ENCODE measurements at places on chromosomes 16 and 17.

DNA sequence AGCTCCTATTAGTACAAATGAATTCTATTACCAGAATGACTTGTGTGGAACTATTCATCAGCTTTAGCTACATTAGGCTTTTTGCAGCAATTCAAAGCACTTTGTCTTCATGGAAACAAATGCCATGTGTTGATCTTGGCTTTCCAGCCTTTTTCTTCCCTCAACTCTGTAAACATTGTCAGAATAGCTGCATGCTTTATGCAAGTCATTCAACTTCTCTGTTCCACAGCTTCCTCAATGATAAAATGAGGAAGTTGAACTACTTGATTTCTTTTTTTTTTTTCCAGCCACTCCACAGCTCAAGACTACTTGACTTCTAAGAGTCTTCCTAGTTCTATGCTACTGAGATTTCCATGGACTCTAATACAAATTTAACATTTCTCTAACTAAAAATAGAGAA, 41.1 kb downstream of the KIAA0753 start:
- DNase-seq, result peak; percentile 64

DNA sequence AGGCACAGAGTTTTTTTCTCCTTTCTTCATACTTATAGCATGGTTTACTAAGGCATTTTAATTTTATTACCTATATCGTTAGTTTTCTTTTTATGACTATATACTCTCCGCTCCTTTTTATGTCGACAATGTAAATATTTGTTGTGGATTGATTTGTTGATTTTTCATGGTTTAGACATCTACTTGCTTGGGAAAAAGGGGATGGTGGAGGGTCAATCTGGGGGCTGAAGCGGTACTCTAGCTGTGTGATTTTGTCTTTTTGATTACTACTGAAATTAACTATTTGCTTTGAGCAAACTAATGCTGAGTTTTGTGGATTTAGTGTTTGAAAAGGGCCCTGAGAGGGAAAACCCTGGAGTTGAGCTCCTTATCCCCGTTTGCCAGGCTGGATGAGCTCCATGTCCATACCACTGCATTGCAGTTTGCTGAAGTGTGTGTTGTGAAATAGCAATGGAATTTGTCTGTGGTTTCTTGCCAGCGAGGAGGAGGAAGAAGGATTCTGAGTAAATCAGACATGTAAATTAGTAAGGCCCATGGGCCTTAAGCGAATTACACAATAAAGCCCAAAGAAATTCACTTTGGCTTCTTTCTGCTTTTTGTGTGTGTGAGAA, 72.0 kb downstream of the FTO start:
- DNase-seq, result peak; percentile 96

DNA sequence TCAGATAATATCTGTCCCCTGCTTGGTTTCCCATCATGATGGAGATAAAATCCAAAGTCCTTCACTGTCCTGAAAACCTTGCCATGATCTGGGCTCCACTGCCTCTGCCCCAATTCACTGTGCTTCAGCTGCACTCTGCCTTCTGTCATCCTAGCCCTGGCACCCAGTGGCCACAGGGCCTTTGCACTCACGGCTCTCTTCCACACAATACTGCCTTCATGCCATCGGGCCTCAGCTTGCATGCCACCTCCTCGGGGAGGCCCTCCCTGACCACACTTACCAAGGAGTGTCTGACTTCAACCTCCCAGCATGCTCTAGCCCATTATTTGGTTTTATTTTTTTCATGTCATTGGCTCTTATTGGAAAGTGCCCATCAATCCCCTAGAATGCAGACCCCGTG, 146.1 kb downstream of the C16orf78 start:
- no peak for DNase-seq

GRCh38 chr16:4392382-4393239, 21.0 kb downstream of the VASN start:
- peak; percentile 90 for DNase-seq

- no peak for DNase-seq
These were observed 40.8 kb upstream of the BPTF start for GRCh38 chr17:67784364-67785121.

- DNase-seq, result peak; percentile 68
These were observed 415 bp downstream of the ABCA5 start for GRCh38 chr17:69326377-69327059.

GRCh38 chr17:30450125-30451027, 26.8 kb upstream of the GOSR1 start:
- peak; percentile 52 for DNase-seq

DNA sequence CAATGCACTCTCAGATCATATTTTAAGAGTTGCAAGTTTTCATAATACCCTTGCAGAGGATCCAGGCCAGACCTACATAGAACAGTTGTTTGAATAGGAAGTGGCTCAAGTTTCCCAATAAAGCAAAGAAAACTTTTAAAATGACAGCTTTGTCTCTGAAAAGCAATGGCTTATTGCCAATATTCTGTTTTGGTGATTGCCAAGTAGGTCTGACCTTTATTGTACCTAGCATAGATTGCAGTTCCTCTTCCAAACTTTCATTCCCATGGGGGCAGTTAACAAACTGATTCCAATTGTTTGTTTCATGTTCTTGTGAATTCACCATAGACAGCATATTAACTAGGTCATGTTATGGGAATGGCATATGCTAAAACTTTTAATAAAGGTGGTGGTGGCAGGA, 664.6 kb upstream of the CA10 start:
- no peak for DNase-seq

- DNase-seq, result no peak
These were observed 5.0 kb upstream of the KCTD11 start for GRCh38 chr17:7346761-7347614.

GRCh38 chr17:55466671-55467070, 44.6 kb downstream of the SMIM36 start:
- DNase-seq, result no peak

- DNase-seq, result no peak
These were observed 57.5 kb downstream of the RNF213 start for GRCh38 chr17:80318166-80318565.

- peak; percentile 12 for DNase-seq
These were observed 153.5 kb downstream of the VPS53 start for GRCh38 chr17:561116-561515.

DNA sequence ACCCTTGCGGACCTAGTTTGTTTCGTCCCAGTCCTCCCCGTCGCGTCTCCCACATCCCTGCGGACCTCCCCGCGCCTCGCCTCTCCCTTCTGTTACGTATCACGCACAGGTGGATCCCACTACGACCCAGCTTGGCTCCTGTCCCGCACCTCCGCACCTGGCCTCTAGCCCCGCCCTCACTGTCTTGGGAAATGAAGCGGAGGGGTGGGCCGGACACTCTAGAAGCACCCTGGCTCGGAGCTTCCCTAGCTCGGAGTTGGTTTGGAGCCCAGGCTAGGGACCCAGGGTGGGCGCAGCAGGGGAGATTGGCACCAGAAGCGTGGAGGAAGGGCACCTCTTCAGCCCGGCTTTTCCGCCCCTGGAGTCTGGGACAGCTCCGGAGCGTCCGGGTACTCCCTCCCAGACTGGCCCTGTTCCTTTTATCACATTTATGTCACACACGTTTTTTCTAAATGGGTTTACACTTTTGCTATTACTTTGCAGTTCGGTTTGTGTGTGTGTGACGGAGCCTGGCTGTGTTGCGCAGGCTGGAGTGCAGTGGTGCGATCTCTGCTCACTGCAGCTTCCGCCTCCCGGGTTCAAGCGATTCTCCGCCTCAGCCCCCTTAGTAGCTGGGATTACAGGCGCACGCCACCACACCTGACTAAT, 1.4 kb upstream of the CEMP1 start:
- DNase-seq, result peak; percentile 61

GRCh38 chr17:72520665-72521303, 400.0 kb downstream of the SOX9 start:
- no peak for DNase-seq

DNA sequence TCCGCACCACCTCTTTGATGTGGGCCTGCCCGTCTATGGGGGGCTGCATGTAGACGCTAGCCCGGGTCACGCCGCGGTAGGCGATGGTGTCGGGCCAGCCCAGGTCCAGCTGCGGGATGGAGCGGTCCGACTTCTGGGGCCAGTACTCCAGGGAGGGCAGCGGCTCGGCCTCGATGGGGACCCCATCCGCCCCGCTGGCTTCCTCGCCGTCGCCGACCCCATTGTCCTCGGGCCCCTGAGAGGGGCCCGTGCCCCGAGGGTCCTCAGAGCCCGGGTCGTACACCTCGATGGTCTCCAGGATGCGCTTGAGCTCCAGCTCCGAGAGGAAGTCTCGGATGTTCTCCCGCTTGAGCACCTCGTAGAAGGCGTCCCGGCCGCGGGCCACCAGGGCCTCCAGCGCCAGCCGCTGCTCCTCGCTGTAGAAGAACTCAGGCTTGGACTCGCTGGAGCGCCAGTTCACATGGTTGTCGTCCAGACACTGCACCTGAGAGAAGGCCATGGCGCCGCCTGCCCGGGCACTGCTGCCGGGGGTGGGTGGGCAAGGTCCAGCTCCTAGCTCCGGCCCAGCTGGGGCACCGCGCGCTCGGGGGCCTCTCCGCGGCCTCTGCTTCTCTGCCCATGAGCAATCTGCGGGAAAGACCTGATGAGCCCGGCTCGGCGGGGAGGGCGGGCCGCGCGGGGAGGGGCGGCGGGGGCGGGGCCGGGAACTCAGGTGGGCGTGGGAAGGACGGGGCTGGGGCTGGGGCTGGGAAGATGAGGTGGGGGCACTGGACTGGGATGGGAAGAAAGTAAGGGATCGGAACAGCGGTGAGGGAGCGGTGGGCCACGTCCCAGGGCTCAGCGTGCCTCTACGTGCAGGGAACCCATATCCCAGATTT, 782 bp downstream of the FAM83G start:
- peak; percentile 64 for DNase-seq

GRCh38 chr17:71855010-71855409, 265.8 kb upstream of the SOX9 start:
- DNase-seq, result no peak

- no peak for DNase-seq
These were observed 39.9 kb downstream of the TIMM22 start for GRCh38 chr17:1036845-1037237.

GRCh38 chr16:54522584-54522983, 236.0 kb upstream of the IRX3 start:
- DNase-seq, result no peak

GRCh38 chr17:40779181-40779909, 3.0 kb downstream of the KRT27 start:
- DNase-seq, result no peak

DNA sequence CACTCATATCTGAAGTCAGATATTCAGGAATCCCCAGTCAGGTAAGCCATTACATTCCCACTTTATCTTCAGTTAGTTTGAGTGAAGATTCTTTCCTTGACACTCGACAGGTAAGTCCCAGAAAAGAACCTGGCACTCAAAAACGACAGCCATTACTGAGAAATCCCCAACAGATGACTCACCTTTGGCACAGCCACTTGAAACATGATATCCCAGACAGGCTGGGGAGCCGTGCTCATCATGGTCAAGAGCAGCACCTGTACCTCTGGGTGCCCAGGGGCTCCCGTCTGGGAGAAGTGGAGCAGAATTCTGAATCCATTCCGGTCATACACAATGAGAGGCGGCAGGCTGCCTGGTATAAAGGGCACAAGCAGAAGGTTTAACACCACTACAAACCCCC, 16.8 kb upstream of the COG7 start:
- DNase-seq, result no peak

- DNase-seq, result no peak
These were observed 90.5 kb downstream of the TNFRSF13B start for GRCh38 chr17:16881239-16881924.

- DNase-seq, result no peak
These were observed 48.4 kb upstream of the ACSF3 start for GRCh38 chr16:89045181-89045815.

- DNase-seq, result peak; percentile 31
These were observed 383.0 kb upstream of the PMFBP1 start for GRCh38 chr16:72554935-72555334.

DNA sequence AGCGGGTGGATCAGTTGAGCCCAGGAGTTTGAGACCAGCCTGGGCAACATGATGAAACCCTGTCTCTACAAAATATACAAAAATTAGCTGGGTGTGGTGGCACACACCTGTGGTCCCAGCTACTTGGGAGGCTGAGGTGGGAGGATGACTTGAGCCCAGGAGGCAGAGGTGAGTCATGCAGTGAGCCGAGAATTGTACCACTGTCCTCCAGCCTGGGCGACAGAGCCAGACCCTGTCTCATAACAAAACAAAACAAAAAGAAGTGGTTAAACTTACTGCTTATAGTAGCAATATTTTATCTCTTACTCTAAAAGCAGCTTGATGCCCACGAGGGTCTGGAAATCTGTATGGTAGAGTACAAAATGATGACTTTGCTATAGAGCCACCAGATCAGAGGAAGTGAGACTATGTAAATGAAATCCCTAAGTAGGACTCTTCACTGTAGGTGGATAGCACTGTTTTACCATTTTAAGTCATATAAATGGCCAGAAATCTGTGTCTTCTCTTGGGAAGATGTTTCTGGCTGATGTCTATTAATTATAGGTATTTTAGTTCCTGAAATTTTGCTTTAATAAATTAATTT, 60.4 kb upstream of the MRC2 start:
- no peak for DNase-seq

- DNase-seq, result peak; percentile 77
These were observed 18.6 kb upstream of the HAPSTR1 start for GRCh38 chr16:9072806-9073341.

DNA sequence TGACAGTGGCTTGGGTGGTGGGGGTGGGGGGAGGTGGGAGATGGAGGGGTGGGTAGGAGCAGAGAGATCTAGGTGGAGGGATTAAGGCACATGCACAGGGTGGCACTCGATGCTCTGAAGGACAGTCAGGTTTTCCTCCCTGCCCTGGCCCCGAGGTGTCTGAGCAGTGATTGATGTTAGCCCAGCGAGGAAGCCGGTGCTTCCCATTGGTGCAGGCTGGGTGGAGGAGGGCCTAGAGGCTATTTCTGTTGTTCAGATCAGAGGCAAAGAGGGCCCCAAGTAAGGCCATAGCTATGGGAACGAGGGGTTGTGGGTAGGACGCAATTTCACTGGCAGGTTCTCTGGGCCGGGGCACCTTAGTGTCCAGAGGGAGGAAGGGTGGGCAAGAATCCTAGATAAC, 23.1 kb downstream of the CACNA1G start:
- DNase-seq, result no peak
